Tibial nerve (tissue), 4 donors: ENCODE measurements at places on chromosomes 5 and 9. TPM values are rescaled to one million over a fixed set of nuclear protein-coding genes. Genes with fewer than 3 reads are reported as not detected.

DMRT3 gene
- total RNA-seq, result 0.39 TPM

SELENOP gene
- total RNA-seq, result 323 TPM

FOXD1 gene
- total RNA-seq, result 40.5 TPM

FOXD4L5 gene
- not detected for total RNA-seq

PCDHB12 gene
- total RNA-seq, result 12.6 TPM

GRCh38 chr9:75975071-75975470, 84.6 kb downstream of the PCSK5 start:
- DNase-seq, result no peak
- H3K4me1 ChIP-seq, result peaks cover 7% of the 10 kb centered on the region
- H3K4me3 ChIP-seq, result no peak overlapping the region
- no peaks in the 10 kb centered on the region for H3K36me3 ChIP-seq

GRCh38 chr5:123454259-123454911, 31.2 kb upstream of the CEP120 start:
- no peaks in the 10 kb centered on the region for H3K4me1 ChIP-seq
- no peak overlapping the region for H3K4me3 ChIP-seq
- H3K36me3 ChIP-seq, result no peaks in the 10 kb centered on the region

GRCh38 chr9:112764344-112764743, 13.8 kb downstream of the SNX30 start:
- H3K27me3 ChIP-seq, result no peaks in the 10 kb centered on the region
- DNase-seq, result no peak
- no peaks in the 10 kb centered on the region for H3K36me3 ChIP-seq
- no peak overlapping the region for H3K27ac ChIP-seq

- no peak overlapping the region for H3K27ac ChIP-seq
- DNase-seq, result no peak
Measured at GRCh38 chr9:127278372-127278771, 13.8 kb downstream of the GARNL3 start.

- DNase-seq, result no peak
- H3K36me3 ChIP-seq, result no peaks in the 10 kb centered on the region
- H3K4me3 ChIP-seq, result no peak overlapping the region
- H3K4me1 ChIP-seq, result no peaks in the 10 kb centered on the region
- no peaks in the 10 kb centered on the region for H3K27me3 ChIP-seq
- H3K27ac ChIP-seq, result no peak overlapping the region
Measured at GRCh38 chr5:114726131-114726530, 364.3 kb downstream of the KCNN2 start.

- H3K27ac ChIP-seq, result no peak overlapping the region
- no peaks in the 10 kb centered on the region for H3K4me1 ChIP-seq
Measured at GRCh38 chr5:39371367-39371635, 7.0 kb upstream of the C9 start.

DNA sequence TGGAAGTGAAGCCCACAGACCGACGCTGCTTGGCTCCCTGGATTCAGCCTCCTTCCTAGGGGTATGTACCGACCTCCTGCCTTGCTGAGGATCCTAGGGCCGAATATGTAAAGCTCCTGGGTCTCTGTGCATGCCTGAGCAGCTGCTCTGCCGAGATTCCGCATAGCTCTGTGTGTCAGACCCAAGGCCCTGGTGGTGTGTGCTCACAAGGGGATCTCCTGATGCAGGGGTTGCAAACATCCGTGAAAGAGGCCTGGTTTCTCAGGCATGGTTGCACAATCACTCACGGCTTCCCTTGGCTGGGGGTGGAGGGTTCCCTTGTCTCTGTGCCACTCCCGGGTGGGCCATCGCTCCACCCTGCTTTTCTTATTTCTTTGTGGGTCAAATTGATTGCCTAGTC, 19.9 kb upstream of the SVEP1 start:
- no peak overlapping the region for H3K27ac ChIP-seq
- H3K27me3 ChIP-seq, result no peaks in the 10 kb centered on the region
- no peaks in the 10 kb centered on the region for H3K36me3 ChIP-seq
- H3K4me3 ChIP-seq, result no peak overlapping the region

- H3K36me3 ChIP-seq, result no peaks in the 10 kb centered on the region
- DNase-seq, result no peak
- no peaks in the 10 kb centered on the region for H3K27me3 ChIP-seq
- no peak overlapping the region for H3K4me3 ChIP-seq
- no peaks in the 10 kb centered on the region for H3K4me1 ChIP-seq
Measured at GRCh38 chr5:170880084-170880483, 18.3 kb downstream of the RANBP17 start.

- DNase-seq, result no peak
- no peaks in the 10 kb centered on the region for H3K36me3 ChIP-seq
- no peak overlapping the region for H3K4me3 ChIP-seq
Measured at GRCh38 chr5:98187945-98188344, 585.5 kb upstream of the RGMB start.

DNA sequence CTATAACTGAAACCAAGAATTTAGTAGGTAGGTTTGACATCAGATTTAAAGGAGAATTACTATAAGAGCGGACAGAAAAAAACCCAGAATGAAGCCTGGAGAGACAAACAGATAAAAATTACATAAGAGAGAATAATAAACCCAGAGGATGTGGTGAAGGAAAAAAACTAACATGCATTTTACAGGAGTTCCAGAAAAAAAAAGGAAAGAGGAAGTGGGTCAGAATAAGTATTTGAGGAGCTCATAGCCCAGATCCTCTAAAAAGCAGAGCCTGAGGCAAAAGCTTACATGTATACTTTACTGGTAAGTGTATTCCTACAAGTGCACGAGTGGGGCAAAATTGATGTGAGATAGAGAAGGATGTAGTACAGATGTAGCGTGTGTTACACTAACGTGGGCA, 43.1 kb upstream of the NAA35 start:
- no peak overlapping the region for H3K27ac ChIP-seq
- no peak for DNase-seq
- no peak overlapping the region for H3K4me3 ChIP-seq
- H3K36me3 ChIP-seq, result no peaks in the 10 kb centered on the region

GRCh38 chr5:150394131-150394530, 18.6 kb downstream of the CD74 start:
- H3K36me3 ChIP-seq, result no peaks in the 10 kb centered on the region
- H3K27me3 ChIP-seq, result no peaks in the 10 kb centered on the region
- H3K4me1 ChIP-seq, result no peaks in the 10 kb centered on the region
- H3K27ac ChIP-seq, result no peak overlapping the region

GRCh38 chr9:79352322-79352721, 219.4 kb upstream of the TLE4 start:
- H3K27ac ChIP-seq, result no peak overlapping the region
- H3K4me3 ChIP-seq, result no peak overlapping the region
- no peaks in the 10 kb centered on the region for H3K4me1 ChIP-seq
- no peaks in the 10 kb centered on the region for H3K27me3 ChIP-seq
- no peaks in the 10 kb centered on the region for H3K36me3 ChIP-seq
- DNase-seq, result no peak

GRCh38 chr9:120944434-120944843, 17.8 kb upstream of the TRAF1 start:
- peaks cover 19% of the 10 kb centered on the region for H3K4me1 ChIP-seq
- H3K36me3 ChIP-seq, result no peaks in the 10 kb centered on the region
- H3K27ac ChIP-seq, result no peak overlapping the region
- DNase-seq, result no peak
- no peaks in the 10 kb centered on the region for H3K27me3 ChIP-seq
- H3K4me3 ChIP-seq, result no peak overlapping the region

DNA sequence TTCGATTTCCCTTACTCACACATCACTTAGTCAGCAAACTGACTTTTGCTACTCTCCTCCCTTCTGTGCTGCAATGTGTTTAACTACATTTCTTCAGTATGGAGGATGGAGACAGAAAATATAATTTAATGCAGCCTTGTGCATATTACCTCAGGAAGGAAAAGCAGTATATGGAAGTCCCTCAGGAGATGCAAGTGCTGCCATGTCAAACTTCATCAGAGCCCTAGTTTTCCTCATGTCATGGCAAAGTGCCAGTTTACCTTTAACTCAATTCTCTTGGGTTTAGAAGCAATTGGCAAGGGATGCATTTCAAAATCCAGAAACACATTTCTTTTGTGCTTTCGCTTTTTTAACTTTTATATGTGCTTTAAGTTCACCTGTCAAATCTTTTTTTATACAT, 365.4 kb downstream of the ISL1 start:
- DNase-seq, result no peak
- H3K27me3 ChIP-seq, result no peaks in the 10 kb centered on the region
- no peaks in the 10 kb centered on the region for H3K36me3 ChIP-seq
- H3K27ac ChIP-seq, result no peak overlapping the region

DNA sequence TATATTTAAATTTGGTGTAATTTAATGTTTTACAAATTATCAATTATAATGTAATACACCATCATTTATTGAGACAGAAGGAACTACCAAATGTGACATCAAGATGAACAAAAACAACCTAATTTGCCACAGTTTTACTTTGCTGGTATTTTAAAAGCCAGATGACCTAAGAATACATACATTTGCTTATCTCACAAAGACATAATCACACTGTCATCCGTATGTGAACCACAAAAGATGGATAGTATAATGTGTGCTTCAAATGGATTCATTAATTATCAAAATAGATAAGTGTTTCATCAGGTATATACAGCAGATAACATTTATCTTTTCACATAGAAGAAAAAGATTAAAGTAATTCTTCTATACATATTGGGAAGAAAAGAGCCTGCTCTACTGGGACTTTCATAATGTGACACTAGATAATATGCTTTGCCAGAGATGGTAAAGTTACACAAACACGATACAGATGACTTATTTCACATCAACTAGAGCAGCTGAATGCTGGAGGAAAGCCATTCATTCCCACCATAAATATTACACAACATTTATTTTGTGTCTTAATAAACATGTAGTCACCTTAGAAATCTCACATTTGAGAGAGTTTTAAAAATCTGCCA, 278.5 kb downstream of the ISL1 start:
- H3K4me3 ChIP-seq, result no peak overlapping the region
- H3K27me3 ChIP-seq, result no peaks in the 10 kb centered on the region
- DNase-seq, result no peak
- H3K27ac ChIP-seq, result no peak overlapping the region
- H3K36me3 ChIP-seq, result no peaks in the 10 kb centered on the region
- no peaks in the 10 kb centered on the region for H3K4me1 ChIP-seq

- H3K4me3 ChIP-seq, result no peak overlapping the region
- H3K27me3 ChIP-seq, result no peaks in the 10 kb centered on the region
Measured at GRCh38 chr5:7717691-7718090, 133.2 kb downstream of the CFAP90 start.

GRCh38 chr9:126500600-126501382, 112.9 kb upstream of the LMX1B start:
- H3K4me3 ChIP-seq, result no peak overlapping the region
- DNase-seq, result peak; percentile 59
- H3K27ac ChIP-seq, result no peak overlapping the region
- H3K4me1 ChIP-seq, result peaks cover 43% of the 10 kb centered on the region
- H3K27me3 ChIP-seq, result no peaks in the 10 kb centered on the region
- no peaks in the 10 kb centered on the region for H3K36me3 ChIP-seq

DNA sequence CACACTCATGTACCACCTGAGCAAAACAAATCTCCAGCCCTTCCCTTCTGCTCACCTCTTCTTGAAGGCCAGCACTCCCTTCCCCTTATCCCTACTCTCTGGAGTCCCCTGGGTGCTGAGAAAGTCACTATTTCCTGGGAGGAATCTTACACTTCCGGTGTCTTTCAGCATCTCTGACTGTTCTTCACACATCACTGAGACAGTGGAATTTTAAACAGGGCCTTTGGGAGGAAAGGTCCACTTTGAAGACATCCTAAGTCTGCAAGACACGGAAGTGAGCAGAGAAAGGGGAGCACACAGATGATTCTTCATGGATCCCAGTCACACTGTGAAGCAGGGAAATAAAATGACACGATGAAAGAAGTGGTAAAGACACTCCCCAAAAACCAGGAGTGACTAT, 25.6 kb downstream of the FRMD3 start:
- no peak overlapping the region for H3K4me3 ChIP-seq
- H3K27me3 ChIP-seq, result no peaks in the 10 kb centered on the region
- H3K27ac ChIP-seq, result no peak overlapping the region
- no peaks in the 10 kb centered on the region for H3K36me3 ChIP-seq
- H3K4me1 ChIP-seq, result peaks cover 29% of the 10 kb centered on the region
